ENCODE measurements at places on chromosomes 1 and 21.
A peak's percentile ranks its signal among the peaks of the same experiment; 100 is the strongest.

DNA sequence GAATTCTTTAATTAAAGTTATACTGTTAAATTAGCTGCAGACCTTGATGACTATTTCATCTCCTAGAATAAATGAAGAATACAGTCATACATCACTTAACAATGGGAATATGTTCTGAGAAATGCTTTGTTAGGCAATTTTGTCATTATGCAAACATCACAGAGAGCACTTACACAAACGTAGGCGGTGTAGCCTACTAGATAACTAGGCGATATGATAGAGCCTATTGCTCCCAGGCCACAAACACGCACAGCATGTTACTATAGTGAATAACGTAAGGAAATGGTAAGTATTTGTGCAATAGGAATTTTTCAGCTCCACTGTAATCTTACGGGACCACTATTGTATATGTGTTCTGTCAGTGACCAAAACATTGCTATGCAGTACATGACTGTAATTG is 37.6 kb upstream of the DESI2 start:
- no peak for DNase-seq

DNA sequence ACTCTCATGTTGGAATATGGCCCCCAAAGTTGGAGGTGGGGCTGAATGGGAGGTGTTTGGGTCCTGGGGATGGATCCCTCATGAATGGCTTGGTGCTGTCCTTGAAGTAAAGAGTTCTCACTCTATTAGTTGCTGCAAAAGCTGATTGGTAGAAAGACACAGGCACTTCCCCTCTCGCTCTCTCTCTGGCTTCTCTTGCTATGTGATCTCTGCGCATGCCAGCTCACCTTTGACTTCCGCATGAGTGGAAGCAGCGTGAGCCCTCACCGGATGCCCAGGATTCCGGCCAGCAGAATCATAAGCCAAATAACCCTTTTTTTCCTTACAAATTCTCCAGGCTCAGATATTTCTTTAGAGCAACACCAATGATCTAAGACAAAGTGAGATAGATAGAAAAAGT is 20.9 kb upstream of the CCSAP start:
- DNase-seq: no peak

DNA sequence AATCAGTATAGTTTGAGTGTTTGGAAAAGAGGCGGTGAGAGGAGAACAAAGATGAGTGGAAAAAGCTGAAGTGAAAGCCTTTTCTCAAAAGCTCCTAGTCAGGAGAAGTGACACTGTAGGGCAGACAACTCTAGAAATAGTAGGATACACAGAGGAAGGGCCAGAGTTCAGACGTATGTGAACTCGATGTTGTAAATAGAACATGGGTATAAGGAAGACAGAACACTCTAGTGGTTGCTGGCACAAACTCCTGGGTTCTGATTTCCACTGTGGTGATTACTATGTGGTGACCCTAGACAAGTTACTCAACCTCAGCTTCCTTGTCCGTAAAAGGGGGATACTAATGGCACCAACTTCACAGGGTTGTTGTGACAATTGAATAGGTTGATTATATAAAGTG is 30.2 kb upstream of the MGST3 start:
- no peak for DNase-seq

DNA sequence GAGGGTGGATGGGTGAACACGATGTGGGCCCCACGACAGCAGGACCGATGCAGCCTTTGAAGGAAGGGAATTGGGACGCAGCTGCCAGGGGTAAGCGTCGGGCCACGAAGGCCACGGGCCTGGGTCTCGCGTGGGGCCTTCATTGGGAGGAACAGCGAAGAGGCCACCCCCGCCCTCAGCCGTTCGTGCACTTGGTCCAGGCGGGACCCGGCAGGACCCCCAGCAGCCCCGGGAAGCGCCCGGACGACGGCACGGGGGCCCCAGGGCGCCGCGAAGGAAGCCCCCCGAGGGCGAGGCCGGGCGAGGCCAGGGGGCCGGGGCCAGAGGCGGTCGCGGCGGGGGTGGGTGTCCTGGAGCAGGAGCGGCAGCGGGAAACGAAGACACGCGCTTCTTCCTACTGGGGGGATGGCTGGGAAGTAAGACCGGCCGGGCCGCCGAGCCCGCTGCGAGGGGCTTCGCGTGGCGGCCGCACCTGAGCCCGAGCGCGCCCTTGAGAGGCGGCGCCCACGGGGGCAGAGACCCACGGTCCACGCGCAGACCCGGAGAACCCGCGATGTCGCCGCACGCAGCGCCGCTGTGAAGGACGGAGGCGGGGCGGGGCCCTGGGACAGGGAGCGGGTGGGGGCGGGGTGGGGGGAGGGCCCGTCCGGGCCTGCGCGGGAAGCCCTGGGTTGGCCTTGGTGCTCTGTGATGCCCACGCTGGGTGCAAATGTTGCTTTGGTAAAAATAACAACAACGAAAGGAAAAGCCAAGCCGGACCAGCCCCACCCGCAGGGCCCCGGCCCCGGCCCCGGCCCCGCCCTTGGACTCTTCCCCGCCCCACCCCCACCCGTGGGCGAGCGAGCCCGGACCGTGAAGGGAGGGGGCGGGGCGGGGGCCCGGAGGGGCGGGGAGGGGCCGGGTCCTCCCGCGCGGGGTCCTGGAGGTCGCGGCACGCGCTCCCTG is 56.0 kb upstream of the ADARB1 start:
- DNase-seq: no peak

DNA sequence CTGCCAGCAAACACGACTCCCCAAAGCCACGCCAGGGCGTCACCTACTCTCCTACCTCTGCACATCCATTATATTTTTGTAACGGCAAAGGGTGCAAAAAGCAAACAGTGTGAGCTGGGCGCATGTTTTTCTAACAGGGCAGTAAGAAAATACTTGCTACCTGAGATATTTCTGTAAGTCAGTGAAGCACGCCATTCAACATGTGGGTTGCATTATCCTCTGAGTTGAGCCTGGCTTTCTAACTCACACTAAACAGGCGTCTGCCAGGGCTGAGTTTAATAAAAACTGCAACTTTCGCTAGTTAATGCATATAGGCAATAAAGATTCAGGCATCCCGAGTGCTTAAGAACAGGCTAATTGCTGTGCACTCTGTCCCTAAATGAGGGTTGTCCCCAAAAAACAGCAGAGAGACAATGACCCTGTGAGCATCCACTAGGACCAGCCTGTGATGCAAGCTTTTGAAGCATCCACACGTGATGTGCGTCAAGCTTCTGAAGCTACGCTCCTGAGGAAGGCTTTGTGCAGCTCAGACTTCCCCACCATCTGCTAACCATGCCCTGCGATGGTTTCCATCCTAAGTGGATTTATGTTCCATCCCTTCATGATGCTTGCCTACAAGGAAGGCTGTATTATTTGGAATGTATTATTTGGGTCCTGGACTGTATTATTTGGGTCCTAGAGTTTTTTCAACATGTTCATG is 70.0 kb upstream of the SIM2 start:
- no peak for DNase-seq

DNA sequence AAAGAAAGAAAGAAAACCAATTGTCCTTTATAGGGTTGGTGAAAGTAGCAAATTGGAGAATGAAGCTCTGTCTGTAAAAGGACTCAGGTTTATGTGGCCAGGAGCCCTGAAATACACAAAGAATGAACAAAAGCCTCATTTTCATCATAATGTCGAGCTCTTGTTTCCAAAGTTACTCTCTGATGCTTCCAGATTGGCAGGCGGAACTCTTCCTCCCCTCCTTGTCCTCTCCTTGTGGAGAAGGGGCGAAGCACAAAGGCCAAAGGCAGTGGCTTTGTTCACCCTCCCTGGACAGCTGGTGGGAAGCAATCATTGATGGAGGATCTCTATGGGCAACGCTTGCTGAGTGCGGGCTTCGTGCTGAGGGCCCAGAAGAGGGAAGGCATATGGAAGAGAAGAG is 5.6 kb downstream of the CA6 start:
- DNase-seq: no peak

DNA sequence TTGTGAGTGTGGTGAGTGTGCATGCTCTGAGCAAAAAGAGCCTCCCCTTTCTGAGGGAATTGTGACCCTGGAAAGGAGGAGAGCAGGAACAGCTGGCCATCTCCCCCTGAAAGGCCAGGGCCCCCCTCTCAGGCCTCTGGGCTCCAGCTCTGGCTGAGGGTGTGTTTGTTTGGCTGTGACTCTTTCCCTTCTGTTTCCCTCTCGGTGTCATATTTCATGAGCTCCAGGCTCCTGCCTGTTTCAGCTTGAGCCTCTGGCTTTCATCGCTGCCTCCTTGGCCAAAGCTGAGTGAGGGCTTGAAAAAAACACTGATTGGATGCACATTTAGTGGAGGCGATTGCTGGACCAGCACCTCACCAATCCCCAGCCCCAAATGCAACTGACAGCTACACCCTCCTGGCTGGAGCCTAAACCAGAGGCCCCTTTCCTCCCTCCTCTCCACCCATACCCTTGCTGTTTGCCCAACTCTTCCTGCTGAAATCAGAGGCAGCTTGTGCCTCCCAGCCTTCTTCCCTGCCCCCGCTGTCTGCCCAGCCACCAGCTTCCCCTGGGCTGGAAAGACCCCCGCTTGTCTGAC is 64.1 kb downstream of the DDR2 start:
- DNase-seq: peak; percentile 89

DNA sequence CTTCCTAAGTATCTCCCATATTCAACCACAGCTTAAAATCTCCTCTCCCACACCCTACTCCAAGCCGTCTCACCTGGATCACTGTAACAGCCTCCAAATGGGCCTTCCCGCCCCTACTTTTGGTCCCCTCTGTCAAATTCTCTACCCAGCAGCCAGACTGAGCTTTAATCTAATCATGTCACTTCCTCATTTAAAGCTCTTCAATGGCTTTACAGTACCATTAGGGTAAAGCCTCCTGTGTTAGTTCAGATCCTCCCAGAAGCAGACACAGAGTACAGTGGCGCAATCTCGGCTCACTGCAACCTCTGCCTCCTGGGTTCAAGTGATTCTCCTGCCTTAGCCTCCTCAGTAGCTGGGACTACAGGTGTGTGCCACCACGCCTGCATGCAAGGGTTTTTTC is 46.8 kb upstream of the PSEN2 start:
- no peak for DNase-seq

DNA sequence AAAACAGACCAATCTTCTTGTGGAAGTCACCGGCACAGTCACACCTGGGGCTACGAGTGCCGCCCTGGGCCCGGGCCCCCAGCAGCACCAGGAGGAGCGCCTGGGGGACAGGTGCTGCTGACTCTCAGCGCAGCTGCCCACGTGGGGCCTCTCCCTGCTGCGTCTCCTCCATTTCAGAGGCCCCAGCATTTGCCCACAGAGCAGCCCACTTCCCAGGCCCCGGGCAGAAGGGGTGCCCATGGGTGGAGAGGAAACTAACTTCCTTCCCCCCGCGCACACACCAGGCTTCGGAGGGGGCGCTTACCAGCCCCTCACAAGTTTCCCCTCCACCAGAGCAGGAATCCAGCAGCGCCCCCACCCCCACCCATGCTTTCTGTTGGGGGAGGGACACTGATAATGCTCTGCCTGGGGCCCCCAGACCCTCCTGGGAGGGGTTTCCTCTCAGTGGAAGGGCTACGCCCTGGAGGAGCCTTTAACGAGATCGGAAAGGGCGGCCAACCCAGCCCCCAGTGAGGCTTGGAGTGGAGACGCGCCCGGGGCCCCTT is 440 bp downstream of the TNFRSF25 start:
- DNase-seq: no peak

- DNase-seq: no peak
These were observed 1.7 kb upstream of the PKP1 start for GRCh38 chr1:201281573-201281972.

DNA sequence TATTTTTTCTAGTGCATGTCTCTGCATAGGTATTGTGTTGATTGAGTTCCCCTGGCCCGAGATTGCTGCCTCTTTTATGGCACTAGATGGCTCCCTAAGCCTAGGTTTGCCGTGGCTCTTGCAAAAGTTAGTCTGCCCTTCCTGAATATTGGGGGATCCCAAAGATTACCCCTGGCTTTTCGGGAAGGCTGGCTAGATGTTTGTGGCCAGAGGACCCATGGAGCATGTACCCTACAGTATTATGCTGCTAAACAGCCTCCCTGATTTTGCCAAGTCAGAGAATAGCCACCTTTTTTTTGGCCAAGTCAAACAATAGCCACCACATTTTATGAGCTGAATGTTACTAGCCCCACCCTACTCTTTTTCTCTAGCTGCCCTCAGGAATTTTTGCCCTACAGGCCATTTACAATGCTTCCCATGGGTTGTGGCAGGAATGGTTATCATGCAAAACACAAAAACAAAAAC is 343.2 kb downstream of the OLFM3 start:
- DNase-seq: peak; percentile 32

- no peak for DNase-seq
These were observed 28.6 kb downstream of the DSTYK start for GRCh38 chr1:205182930-205183329.

DNA sequence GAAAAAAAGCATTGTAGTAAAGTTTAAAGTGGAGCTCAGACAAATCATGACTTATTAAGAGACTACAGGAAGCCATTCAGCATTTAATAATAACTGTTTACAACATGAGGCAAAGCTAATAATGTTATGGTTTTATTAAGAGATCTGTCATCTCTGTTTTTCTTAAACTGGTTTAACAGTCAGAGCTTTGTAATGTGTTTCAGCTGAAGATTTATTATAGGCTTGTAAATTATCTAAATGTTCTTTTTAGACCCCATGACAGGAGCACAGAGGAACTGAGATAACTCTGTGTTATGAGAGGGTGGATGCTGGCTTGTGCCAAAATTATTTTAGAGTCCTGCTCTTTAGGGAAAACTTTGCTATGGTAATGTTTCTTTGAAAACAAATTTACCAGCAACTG is 38.0 kb upstream of the RWDD3 start:
- no peak for DNase-seq

DNA sequence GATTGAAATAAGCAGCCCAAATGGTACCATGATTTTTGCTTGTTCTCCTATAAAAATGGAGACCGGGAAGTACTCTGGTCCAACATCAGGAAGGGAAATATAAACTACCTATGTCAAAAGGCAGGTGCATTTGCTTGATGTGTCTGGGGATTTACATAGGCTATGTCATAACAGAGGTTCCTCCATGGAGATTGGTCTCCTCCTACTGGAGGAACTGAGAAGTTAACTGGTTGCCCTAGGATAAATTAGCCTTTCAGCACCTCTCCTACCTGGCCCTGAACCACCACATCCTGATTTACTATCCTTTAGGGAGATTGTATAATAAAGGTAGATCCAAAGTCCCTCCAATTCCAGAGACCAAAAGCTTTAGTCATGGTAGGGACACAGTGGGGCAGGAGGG is 1109.3 kb upstream of the B3GALT2 start:
- DNase-seq: peak; percentile 35

GRCh38 chr1:25031601-25031965 is 101.5 kb upstream of the RUNX3 start:
- no peak for DNase-seq

DNA sequence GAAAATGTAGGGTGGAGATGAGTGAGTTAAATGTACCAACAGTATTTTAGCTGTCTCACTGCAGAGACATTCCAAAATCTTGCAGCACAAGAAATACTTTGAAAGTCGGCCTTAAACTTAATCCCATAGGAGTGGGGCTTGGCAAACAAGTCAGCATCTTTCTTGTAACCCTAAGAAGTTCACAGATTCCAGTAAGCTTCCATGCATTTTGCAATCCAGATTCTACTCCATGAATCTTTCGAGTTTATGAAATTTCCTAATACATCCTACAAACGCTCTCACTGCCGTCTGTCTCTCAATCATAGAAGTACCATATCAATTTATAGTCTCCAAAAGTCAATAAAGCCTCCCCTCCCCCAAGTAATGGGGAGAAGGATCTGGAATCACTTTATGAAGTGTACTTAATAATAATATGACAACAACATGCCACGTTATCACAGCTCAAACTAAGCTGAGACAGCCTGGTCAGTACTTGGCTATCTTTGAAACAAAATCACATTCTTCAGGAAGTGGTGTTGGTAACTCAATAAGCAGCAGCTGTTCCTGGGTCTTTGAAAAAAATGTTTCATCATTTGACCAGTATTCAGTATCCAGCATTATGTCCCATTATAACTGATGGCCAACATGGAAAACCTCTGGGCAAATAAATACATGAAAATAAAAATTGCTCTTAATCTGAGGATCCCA is 317.4 kb upstream of the RUNX1 start:
- no peak for DNase-seq

Data from neuronal stem cell (in vitro differentiated cells).